Fibroblast of pulmonary artery (primary cell): ENCODE measurements at places on chromosomes 6 and 20.
A peak's percentile ranks its signal among the peaks of the same experiment; 100 is the strongest.

DNA sequence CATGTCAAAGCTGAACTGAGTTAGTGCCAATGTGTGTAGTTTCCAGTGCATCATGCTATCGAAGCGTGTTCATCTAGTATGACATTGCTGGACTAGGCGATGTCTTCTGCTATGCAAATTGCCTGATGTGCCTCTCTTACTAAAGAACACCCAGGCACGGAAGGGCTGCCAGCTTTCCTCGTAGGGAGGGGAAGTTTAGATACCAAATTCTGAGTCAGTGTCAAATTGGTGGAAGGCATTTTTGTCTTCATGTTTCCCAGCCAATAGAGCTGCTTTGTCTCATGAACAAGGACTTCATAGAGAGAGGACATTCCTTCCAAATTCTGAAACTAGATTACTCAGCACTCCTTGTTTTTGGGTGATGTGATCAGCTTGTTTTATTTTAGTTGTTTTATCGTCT is 320.1 kb downstream of the BTBD3 start:
- DNase-seq: peak; percentile 30

- DNase-seq: no peak
These were observed 8.9 kb downstream of the CCM2L start for GRCh38 chr20:32019156-32019510.

DNA sequence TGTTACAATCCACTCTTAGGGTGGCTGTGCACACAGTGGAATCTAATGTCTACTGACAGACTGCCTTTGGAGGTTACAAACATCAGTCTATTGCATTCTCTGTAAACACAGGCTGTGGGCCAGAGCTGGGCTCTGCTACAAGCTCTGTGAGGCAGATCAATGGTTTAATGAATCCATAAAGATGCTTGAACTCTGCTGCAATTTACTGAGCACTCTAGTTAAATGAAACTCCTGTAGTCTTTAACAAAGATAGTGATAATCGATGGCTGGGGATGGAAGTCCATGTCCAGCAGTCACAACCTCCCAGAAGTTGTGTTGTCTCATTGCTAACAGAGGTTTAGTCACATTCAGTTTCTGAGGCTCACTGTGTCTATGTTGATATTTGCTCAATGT is 50.5 kb downstream of the SOBP start:
- no peak for DNase-seq

DNA sequence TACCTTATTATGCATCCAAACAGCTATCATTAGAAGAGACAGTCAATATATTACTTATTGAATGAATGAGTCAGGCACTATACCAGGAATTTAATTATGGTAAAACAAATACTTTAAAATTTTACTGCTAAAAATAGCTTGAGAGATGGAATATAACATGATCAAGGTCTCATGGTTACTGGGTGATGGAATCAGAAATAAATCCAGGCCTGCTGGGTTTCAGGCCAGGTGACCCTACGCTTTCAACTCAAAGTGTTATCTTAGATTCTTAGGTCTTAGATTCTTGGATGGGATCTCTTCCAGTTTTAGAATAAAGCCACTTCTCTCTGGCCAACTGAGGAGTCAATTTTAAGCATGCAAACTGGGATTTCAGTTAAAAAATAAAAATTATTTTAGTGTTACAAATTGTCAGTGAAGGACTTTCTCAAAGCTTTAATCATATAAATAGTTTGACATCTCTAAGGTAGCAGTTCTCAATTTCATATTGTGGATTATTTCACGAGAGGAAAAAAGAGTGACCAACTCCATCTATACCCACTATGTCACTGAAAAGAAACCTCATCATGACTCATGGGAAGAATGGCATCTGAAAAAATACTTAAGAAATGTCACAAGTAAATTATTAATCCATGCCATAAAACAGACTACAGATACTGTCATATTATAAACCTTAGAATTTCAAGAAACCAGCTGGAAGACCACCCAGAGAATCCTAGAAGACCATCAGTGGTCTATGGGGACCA is 283.4 kb upstream of the RUNX2 start:
- DNase-seq: no peak

- no peak for DNase-seq
These were observed 6.7 kb downstream of the BHLHE23 start for GRCh38 chr20:63000036-63000435.

DNA sequence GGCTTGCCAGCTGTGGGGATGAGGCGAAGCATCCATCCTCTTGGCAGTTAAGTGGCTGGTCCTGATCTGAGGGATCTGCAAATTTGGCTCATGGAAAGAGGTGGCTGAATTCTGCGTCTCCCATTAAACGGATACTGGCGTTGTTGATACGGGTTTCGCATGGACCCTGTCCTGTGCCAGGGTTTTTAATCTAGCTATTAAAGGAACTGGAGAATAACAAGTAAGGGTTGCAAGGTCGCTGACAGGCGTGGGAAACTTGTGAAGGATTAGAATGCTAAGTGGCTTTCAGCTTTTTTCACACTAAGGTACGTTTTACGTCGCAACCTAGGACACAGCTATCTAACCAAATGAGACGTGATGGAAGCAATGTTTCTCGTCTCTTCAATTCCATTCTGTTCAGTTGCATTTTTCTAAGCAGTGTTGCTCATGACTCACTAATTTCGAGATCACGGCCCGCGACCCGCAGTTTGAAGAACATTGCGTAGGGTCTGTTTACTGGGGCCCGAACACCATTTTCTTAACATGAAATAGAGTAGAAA is 852 bp downstream of the GMNN start:
- peak; percentile 65 for DNase-seq

DNA sequence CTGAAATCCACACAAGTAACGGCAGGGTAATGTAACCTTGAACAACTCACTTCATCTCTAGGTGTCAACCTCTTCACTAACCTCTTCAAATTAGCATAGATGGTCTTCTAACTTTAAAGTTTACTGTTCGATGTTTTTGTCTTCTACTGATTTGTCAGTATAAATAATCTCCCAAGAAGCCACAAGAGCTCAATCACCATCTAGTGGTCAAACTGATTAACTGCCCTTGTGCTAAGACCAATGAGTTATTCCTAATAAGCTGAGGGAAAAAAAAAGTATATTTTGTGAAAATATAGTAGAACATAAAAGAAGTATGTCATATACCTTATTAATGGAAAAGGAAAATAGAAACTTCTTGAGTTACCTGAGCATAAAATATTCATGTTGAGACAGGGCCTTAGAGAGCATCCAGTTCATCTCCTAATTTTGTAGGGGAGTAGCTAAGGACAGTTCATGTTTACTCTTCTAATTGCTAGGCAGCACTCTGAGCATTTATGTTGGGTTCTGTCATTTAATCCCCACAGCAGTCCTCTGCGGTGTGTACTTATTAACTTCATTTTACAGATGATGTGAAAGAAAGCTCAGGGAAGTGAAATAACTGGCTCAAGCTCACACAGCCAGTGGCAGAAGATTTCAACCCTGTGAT is 317.1 kb downstream of the ESR1 start:
- DNase-seq: peak; percentile 84

- DNase-seq: peak; percentile 44
These were observed 6.0 kb downstream of the MMP24OS start for GRCh38 chr20:35271904-35272303.

DNA sequence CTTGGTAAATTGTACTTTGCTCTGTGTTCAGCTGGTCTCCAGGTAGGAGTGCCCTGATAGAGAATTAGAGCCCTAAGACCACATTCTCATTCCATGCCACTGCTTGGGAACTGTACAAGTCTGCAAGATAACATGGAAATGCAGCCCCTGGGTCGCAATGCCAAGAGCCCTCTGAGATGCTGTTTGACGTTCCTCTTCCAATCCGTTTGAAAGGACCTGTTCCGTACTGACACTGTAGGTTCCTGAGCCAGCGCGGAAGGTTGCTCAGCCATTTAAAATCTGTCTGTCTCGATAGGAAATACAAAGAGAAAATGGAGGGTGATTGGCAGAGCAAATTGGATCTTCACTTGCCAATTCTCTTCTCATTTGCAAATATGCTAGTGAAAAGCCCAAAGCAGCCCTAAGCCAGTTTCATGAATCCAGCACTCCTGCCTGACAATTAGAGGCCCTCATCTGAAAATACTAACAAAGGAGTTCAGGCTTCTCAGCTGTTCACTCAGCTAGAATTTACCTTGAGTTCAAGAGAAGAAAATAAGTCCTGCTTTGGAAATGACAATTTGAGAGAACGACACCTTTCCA is 100.6 kb upstream of the AFDN start:
- DNase-seq: no peak

DNA sequence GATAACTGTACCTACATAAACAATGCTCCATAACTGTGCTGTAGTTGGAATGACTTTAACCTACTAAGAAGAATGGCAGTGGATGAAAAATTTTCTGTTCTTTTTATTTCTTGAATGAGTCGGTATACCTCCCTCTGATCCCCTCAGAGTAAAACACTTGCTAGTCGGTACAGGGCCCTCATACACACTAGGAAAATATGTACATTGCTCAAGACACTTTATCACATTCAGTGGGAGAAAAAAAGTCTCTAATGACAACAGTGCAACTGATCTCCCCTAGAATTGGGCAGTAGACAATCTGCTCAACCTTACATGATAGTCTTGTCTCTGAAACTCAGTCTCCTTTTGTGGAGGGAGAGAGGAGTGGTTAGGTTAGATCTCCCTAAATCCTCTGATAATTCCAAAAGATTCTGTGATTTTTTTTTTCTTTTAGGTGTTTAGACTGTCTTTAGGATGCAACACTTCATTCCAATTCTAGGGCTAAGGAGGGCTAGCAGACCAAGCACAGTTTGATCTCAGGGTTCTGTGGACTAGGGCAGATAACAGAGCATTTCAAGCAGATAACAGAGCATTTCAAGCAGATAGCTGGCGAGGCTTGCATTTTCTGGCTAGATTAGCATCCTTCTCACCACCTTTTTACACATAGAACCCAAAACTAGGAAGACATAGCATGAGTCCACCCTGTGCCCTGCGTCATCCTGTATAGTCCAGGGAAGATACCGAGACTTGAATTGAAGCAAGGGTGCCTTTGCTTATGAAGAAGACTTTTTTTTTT is 100.3 kb upstream of the TNFAIP3 start:
- no peak for DNase-seq

GRCh38 chr6:80480421-80481157 is 374.1 kb downstream of the BCKDHB start:
- DNase-seq: no peak
